Thymus (tissue), 14 donors: ENCODE measurements at places on chromosomes 11 and 22.

GRCh38 chr11:122796128-122796717, 42.1 kb upstream of the CRTAM start:
- DNase-seq: peak; percentile 46

- no peak for DNase-seq
These were observed 2.3 kb downstream of the DGCR2 start for GRCh38 chr22:19119949-19120348.

- no peak for DNase-seq
These were observed 75.7 kb downstream of the DEPDC5 start for GRCh38 chr22:31829505-31829904.

DNA sequence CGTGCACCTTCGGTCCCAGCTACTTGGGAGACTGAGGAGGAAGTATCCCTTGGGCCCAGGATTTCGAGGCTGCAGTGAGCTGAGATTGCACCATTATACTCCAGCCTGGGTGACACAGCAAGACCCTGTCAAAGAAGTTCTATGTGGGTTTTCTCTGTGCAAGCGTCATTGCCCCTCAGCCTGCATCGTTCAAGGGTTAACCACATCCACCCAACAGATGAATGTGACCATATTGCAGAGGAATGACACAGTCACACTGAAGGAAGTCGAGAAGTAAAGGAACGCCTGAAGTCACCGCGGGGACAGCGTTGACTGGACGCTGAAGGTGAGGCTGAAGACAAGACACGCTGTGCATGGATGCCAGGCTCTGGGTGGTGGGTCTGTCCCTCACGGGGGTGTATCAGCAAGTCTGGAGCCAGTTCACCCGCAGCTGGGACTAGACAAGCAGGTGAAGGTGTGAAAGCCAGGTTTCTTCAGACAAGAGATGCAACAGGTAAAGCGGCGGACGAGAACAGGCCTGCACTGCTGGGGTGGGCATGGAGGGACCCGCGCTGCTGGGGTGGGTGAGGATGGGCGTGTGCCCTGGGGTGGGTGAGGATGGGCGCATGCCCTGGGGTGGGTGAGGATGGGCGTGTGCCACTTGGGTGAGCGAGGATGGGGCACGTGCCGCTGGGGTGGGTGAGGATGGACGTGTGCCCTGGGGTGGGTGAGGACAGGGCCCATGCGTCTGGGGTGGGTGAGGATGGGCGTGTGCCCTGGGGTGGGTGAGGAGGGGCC, 36.5 kb upstream of the TOLLIP start:
- DNase-seq: no peak

DNA sequence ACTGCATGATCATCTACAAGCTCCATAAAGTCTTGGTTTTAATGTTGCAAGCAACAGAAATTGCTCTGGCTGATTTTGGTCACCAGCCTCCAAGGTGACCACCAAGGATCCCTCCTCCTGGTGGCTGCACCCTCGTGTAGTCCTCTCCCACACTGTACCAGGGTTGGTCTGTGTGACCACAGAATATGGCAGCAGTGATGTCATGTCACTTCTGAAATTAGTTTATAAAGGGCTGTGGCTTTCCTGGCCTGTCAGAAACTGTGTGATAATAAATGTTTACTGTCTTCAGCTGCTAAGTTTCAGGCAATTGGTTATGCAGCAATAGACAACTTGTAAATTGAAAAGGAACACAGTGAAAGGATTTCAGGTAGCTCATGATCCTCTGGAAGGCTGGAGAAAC, 5.3 kb upstream of the PRDM11 start:
- no peak for DNase-seq

DNA sequence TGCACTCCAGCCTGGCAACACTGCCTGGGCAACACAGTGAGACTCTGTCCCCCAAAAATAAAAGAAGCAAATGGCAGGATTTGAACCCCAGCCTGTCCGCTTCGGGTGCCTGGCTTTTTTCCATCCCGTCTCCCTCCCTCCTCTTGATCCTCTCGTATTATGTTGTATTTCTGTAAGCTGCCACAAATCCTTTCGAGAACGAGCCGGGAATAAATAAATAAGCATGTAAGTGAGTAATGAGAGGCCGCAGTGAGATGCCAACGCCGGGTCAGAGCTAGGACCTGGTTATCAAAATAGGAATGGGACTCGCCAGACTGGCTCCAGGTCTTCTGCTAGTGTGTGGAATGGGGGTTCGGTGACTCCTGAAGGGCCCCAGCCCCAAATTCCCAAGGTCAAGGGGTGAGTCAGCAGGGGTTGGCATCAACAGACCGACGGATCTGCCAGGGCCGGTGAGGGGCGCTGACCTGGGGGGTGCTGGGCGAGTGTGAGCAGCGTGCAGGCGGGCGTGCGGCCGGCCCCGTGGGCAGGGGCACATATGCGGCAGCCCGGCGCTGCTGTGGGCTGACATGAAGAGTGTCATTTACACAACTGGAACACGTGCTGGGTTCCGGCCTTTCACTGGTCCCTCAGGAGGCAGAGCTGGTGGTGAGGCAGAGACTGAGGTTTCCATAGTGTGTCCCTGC, 47.8 kb downstream of the FLRT1 start:
- no peak for DNase-seq

DNA sequence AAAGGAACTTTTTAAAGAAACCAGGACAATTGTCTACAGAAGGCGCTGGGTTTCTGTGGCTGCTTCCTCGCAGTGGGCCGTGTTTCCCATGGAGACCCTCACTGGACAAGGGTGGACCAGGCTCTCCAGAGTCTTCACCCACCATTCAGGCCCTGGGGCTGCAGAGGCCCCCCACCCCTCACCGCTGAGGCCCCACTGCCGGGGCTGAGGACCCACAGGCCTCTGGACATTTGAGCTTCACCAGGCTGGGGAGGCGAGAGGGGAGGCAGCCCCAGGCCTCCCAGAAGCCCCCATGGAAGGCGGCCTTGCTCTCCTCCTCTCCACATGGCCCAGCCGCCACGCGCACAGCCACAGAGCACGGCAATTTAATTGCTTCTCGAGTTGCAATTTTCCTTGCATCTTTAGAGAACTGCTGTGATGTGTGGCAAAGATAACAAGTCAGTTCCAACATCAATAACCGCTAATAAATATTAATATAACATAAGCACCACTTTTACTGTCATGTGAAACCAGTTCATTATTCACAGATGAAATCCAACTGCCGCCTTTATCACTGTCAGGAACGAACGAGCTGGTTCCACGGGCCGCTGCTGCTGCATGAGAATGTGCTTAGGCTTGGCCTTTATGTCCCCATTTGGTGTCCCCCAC, 81.0 kb downstream of the PHF21B start:
- DNase-seq: no peak

DNA sequence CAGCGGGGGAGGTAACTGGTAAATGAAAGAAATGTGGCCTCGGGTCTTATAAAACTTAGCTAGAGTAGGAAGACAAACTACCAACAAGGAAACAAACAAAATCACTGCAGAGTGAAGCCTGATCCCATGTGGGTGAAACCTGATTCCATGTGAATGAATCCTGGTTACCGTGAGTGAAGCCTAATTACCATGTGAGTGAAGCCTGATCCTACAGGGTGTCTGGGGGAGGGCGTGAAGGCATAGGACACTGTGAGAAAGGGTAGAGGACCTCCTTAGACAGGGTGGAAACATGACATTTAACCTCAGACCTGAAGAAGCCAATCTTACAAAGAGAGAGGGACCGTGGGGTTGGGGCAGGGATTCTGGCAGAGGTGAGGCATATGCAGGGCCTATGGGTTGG, 106.2 kb upstream of the USP47 start:
- no peak for DNase-seq

DNA sequence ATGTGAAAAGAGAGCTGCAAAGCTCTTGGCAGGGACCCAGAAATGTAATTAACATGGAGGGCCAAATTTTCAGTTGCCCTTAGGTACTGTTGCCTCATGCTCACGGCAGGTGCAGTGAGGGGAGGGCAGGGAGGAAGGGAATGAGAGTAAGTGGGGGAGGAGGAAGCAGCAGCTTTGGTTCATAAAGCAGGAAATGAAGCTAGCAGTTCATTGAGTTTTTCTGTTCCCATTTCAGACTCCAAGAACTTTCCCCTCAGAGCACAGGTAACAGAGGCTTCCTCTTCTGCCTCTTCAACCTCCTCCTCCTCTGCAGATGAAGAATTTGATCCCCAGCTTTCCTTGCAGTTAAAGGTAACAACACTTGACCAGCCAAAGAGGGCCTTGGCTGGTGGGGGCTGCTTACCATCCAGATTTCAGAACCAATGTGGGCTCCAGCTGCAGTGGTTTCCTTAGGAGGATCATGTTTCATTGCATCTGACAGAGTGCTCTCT, 57.9 kb upstream of the PARVA start:
- DNase-seq: no peak

- peak; percentile 19 for DNase-seq
These were observed 679 bp downstream of the TUG1 start for GRCh38 chr22:30969532-30970355.

DNA sequence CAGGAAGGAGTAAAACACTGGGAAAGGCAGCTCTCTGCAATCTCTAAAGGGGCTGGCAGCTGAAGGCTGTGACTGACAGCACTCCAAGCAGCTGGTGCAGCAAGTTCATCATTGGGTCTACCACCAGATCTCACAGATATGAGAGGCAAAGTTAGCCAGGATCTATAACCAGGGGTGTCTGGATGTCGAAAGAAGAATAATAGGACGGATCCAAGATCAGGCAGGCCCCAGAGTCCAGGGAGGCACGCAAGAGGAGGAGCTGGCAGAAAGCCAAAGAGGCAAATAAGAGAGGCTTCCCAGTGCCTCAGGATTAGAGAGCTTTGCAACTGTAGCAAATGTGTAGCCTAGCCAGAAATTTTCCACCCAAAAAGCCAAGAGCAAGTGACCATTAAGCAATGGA, 77.1 kb downstream of the RBMXL2 start:
- DNase-seq: no peak

DNA sequence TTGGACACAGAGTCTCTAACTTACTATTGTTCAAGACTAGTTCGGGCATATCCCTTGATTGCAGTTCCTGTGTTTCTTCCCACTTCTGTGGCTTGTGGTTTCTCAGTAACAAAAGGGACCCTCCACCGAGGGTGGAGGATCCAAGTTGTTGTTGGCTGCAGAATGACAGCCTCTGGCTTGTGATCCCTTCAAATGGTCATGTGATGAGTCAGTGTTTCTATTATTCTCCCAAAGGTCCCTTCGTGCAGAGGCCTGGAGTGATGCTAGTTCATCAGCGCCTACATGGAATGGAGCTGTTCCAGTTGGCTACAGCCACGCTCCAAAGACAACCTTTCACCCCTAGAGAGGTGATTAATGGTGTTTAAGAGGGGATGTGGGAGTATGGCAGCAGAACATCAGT, 2.6 kb upstream of the VWCE start:
- DNase-seq: no peak

DNA sequence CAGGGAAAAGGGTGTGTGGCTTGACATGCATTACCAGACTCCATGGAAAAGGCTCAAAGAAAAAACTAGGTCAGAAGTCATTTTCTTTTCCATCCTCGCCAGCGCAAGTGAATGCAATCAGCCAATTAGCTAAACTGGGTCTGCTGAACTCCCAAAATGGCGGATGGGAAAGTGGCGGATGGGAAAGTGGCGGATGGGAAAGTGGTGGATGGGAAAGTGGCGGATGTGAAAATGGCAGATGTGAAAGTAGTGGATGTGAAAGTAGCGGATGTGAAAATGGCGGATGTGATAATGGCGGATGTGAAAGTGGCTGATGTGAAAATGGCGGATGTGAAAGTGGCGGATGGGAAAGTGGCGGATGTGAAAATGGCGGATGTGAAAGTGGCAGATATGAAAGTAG, 158.4 kb downstream of the CEP164 start:
- DNase-seq: no peak

DNA sequence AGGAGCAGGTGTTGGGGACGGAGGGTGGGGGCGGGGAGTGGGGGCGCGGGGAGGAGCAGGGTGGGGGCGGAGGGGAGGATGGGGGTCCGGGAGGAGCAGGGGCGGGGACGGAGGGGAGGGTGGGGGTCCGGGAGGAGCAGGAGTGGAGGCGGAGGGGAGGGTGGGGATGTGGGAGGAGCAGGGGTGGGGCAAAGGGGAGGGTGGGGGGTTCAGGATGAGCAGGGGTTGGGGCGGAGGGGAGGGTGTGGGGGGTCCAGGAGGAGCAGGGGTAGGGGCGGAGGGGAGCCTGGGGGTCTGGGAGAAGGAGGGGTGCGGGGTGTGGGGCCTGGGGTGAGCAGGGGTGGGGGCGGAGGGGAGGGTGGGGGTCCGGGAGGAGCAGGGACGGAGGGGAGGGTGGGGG, 17.1 kb downstream of the CRELD2 start:
- DNase-seq: no peak

DNA sequence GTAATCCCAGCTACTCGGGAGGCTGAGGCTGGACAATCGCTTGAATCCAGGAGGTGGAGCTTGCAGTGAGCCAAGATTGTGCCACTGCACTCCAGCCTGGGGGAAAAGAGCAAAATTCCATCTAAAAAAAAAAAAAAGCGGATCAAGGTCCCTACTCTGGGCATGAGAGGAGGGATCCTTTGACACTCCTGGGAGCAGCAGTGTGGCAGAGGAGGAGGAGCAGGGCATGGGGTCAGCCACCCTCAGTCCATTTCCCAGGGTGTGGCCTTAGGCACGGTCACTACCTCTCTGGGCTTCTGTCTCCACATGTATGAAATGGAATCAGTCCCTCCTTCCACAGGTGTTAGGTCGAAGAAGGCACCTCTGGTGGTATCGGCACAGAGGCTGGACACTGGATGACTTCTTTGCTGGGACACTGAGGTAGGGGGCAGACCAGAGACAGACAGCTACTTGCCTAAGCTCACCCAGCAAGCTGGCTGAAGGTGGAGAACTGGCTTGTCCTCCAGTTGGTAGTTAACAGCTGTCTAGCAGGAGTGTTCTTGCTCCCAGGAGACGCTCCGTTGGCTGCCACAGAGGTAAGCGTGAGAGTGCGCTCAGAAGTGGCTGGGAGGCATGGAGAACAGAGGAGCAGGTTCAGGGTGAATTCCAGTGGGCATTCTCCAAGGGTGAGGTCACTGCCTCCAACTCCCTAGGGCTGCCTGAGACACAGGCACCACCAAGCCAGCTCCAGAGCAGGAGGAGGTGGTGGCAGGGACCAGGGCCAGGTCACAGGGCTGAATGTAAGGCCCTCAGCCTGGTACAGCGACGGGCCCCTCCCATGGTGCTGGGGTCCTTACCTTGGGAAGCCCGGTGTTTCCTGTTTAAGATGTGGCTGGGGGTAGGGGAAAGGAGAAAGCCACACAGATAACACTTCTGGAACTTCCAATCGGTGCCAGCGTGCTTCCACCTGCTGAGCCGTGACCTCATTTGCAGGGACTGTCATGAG, 19.5 kb downstream of the TXN2 start:
- DNase-seq: peak; percentile 50

DNA sequence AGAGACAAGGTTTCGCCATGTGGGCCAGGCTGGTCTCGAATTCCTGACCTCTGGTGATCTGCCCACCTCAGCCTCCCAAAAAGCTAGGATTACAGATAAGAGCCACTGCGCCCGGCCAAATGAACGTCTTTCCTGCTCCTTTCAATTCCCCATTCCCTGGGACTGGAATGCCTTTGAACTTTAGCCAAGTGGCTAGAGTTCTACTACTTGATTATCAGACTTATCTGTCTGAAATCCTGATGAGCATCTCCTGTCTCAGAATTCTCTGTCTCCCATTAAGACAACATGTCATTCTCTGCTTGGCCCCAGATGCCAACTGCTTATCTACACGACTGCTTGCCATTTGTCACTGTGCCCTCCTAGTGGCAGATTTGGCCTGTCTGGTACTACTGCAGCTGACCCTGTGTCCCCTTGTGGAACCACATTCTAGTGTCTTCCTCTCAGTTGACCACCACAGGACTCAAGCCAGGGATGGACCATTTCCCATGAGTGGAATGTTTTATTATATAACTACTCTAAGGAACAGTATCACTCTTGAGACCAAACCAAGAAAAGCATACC, 33.1 kb upstream of the IPO7 start:
- DNase-seq: no peak

GRCh38 chr22:23098718-23099530, 28.6 kb downstream of the GNAZ start:
- no peak for DNase-seq
